ENCODE measurements at places on chromosomes 5 and 9.

DNA sequence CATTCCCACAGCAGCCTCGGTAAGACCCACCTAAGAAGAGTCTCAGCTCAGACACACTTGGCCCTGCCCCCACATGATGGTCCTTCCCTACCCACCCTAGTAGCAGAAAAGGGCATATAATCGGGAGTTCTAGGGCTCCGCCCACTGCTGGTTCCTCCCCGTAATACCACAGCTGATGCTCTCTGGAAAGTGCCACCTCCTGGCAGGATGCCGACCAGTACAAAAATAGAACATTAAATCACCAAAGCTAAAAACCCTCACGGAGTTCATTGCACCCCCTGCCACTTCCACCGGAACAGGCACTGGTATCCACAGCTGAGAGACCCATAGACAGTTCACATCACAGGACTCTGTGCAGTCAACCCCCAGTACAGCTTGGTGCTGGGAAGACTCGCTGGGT is 271.3 kb downstream of the KIAA0825 start:
- no peak for DNase-seq

GRCh38 chr5:24161559-24161958 is 483.2 kb downstream of the CDH10 start:
- DNase-seq: no peak

- no peak for DNase-seq
Observed at GRCh38 chr9:81609782-81610739, 79.3 kb downstream of the TLE1 start.

- no peak for DNase-seq
Observed at GRCh38 chr9:135805422-135806022, 101.8 kb downstream of the CAMSAP1 start.
